ENCODE measurements at places on chromosomes 16 and 17. TPM values are rescaled to one million over a fixed set of nuclear protein-coding genes. Genes with fewer than 3 reads are reported as not detected.

ENO3 gene
- 235 TPM for total RNA-seq

CCL16 gene
- not detected for total RNA-seq

KRT222 gene
- not detected for total RNA-seq

CLEC10A gene
- total RNA-seq, result 1.4 TPM

SLC16A11 gene
- 3.4 TPM for total RNA-seq

CAMKK1 gene
- 3.0 TPM for total RNA-seq

- DNase-seq, result no peak
Observed at GRCh38 chr16:19767497-19767896, 49.4 kb downstream of the IQCK start.

- no peak for DNase-seq
Observed at GRCh38 chr17:5758651-5759050, 174.3 kb upstream of the NLRP1 start.

GRCh38 chr17:17022011-17022410, 20.2 kb upstream of the MPRIP start:
- no peak for DNase-seq

- no peak for DNase-seq
Observed at GRCh38 chr16:66489818-66490217, 60.1 kb downstream of the TK2 start.

GRCh38 chr17:80475910-80476876, at the start of gene NPTX1:
NPTX1 (minus strand) TSS chr17:80476607; CDS start chr17:80476446, 161 bp downstream.
- DNase-seq, result no peak

DNA sequence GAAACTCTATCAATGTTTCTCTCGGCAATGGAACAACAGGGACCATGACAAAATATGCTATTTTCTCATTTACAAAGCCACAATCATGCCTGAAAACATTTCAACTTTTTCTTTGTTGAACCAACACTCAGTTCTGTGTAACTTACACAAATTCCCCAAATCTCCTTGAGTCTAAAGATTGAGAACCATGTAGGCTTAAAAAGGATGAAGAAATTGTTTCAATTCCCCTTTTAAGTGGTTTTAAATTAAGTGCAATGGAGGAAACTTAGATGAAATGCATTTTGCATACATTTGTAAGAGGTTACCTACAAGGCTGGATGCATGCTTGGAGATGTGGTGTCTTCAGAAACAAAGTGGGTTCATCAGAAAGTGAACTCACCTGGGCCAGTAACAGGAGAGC, 566.4 kb upstream of the CDH11 start:
- DNase-seq, result no peak

DNA sequence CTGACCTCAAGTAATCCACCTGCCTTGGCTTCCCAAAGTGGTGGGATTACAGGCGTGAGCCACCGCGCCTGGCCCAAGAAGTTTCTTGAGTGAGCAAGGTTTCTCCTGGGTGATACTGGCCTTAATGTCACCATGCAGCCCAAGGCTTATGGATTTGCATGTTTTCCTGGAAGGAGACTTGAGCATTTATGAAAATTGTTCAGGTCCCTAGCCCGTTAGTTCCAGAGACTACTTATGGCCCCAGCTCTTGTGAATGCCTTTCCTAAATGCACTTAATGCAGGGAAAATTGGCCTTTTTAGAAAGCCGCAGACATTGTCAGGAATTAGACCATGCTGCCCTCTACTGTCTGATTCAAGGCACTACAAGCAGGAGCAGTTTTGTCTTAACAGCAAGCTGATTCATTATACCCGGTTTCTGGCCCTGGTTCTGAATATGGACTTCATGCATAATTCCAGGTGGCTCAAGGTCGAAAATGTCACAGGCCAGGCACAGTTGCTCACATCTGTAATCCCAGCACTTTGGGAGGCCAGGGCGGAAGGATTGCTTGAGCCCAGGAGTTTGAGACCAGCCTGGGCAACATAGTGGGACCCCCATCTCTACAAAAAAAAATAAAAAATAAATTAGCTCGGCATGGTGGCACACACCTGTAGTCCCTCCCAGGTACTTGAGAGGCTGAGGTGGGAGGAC, 91.3 kb downstream of the SNX29 start:
- peak; percentile 78 for DNase-seq

DNA sequence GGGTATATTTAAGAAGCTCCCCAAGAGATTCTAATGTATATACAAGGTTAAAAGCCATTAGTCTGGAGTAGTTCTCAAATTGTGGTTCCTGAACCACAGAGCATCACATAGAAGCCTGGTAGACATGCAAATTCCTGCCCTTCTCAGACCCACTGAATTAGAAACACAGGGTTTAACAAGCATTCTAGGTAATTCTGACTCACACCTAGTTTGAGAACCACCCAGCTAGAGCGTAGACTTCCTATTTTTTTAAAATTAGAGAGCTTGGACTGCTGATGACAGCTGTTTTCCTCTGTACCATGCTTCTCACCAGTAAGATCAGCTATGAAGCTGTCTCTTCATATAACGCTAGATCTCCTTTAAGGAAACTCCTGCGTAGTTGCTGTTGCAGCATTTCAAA, 50.6 kb downstream of the HS3ST3B1 start:
- DNase-seq, result no peak

DNA sequence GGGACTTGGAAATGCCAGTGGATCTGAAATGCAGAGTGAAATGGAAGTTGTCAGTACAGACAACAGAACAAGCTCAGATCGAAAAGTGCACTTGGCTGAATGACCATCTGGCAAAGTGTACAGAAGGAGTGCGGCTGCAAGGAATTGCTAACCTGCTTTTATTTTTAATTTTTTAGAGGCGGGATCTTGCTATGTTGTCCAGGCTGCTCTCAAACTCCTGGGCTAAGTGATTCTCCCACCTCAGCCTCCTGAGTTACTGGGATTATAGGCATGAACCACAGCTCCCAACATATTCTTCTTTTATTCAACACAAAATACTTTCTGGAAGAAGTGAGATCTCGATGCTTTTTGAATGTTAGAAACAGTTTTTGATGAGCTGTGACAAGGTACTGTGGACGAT, 3.6 kb downstream of the LRRC59 start:
- no peak for DNase-seq

DNA sequence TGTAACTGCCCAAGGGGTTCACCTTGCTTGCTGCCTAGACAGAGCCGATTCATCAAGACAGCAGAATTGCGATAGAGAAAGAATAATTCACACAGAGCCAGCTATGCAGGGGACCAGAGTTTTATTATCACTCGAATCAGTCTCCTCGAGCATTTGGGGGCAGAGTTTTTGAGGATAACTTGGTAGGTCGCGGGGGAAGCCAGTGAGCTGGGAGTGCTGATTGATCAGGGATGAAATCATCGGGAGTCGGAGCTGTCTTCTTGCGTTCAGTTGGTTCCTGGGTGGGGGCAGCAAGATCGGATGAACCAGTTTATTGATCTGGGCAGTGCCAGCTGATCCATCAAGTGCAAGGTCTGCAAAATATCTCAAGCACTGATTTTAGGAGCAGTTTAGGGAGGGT, 9.1 kb downstream of the ITGAM start:
- DNase-seq, result peak; percentile 46

DNA sequence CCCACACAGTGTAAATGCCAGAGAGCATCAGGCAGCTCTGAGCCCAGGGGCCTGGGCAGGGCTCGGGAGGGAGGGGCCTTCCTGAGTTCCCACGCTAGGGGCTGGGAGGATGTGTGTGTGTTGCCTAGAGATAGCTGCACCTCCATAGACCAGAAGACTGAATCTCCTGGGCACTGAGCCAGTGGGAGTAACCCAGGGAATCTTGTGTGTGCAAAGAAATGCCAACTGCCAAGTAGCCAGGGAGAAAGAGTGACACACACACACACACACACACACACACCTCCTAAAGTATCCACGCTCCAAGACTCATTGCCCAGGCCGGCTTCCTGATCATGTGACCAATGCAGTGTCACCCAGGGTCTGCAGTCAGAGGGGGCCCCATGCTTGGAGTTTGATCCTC, 166.2 kb upstream of the RPL38 start:
- no peak for DNase-seq

DNA sequence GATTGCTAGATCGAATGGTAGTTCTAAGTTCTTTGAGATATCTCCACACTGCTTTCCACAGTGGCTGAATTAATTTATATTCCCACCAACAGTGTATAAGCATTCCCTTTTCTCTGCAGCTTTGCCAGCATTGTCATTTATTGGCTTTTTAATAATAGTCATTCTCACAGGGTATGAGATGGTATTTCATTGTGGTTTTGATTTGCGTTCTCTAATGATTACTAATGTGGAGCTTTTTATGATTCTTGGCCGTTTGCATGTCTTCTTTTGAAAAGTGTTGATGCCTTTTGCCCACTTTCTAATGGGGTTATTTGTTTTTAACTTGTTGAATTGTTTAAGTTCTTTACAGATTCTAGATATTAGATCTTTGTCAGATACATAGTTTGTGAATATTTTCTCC, 36.5 kb upstream of the BCAS3 start:
- no peak for DNase-seq

DNA sequence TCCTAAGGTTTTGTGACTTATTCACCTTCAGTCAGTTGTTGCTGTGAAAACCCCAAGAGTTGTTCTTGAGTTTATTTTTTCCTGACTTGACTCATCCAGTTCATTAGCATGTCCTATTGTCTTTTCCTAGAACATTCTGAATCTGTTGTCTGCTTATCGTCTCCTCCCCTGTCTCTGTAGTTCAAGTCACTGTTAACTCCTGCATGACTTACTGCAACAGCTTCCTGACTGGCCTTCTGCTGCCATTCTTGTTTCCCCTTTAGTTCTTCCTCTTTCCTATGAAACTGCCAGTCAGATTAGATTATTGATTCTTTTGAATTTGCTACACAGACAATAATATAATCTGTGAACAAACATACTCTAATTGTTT, 161.5 kb downstream of the FTO start:
- DNase-seq, result no peak

DNA sequence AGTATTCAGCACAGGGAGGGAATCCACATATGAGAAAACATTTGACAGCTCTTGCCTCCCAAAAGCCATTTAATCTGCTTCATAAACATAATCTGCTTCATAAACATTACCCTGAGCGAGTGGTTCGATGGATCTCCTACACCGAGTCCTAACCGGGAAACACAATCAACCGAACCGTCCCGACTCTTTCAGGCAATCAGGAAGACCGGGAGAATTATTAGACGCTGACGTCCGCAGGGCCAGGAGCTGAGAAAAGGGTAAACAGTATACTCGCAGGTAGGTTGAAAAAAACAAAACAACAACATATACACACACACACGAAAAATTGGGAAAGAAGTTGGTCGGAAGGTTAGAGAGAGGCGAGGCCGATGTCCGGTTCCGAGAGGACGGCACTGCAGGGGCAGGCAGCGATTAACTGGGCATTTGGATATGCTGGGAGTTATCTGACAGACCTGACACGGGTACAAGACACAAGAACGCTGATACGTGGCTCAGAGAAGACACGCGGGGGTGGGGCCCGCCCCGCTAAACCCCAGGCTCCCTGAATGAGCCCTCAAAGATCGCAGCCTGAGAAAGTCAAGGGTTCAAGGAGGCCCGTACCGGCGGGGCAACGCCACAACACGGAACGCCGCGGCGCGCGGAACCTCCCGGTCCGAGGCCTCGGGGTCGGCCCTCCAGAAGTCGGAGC, 585 bp downstream of the AP1G1 start:
- DNase-seq, result no peak

DNA sequence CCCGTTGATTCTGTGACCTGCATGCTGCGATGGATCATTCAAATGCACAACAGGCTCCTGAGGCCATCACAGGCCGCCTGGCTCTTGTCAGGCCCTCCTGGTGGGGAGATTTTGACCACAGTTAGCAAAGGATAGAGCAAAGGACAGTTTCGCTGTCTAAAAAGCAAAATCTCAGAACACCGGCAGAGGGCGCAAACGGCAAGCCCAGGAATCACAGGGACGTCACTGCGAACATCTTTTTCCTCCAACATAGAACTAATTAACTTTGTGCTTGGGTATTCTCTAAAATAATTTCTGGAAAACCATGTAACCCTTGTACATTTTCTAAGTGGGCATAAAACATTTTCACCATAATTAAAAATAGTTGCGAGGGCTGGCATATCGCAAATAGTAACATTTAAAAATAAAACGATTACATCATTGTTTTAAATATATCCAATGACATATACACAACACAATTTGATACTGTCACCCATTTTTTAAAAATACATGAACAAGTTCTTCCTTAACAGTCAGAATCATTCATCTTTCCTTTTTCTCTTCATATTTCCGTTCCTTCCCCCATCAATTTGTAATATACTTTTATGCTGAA, 19.7 kb upstream of the SLC47A1 start:
- DNase-seq, result peak; percentile 79

- no peak for DNase-seq
Observed at GRCh38 chr17:50353600-50354195, 7.8 kb downstream of the XYLT2 start.

DNA sequence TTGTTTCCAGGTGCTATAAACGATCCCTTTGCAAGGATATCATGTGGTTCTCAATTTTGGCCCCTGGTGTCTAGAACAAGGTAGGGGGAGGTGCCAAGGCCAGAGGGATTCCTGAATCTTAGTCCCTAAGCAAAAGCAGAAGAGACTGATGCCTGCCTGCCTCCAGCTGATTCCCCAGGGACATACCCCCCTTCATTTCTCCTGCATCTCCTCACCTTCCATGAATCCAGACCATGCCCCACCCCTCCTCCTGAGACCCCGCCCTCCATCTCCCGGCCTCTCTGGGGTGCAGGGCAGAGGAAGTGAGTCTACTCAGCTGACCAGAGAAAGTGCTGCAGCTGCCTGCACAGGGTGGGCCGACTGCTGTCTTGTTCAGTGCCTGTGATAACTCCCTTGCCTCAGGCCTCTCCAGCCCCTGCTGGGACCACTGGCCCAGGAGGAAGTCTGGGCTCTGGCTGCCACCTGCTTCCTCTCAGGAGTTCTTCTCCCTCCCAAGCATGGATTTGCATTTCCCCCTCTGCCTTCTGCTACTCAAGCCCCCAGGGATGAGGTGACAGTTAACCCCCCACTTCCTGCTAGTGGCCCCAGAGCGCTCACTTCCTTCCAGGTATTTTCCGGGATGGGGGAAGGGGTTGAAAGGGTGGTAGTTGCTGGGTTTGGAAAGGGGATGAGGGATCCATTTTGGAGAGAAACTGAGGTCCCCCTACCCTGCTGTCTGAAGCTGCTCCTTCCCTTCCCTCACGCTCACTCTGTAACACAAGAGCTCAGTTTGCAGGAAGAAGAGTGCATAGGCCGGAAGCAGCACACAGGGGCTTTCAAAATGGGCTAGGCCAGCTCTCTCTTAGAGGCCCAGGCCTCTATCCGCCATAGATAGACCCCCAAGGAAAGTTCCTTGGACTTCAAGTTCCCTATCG, 10.5 kb upstream of the TSPOAP1 start:
- DNase-seq, result no peak

GRCh38 chr17:373613-374230, 21.1 kb upstream of the RPH3AL start:
- DNase-seq, result no peak

DNA sequence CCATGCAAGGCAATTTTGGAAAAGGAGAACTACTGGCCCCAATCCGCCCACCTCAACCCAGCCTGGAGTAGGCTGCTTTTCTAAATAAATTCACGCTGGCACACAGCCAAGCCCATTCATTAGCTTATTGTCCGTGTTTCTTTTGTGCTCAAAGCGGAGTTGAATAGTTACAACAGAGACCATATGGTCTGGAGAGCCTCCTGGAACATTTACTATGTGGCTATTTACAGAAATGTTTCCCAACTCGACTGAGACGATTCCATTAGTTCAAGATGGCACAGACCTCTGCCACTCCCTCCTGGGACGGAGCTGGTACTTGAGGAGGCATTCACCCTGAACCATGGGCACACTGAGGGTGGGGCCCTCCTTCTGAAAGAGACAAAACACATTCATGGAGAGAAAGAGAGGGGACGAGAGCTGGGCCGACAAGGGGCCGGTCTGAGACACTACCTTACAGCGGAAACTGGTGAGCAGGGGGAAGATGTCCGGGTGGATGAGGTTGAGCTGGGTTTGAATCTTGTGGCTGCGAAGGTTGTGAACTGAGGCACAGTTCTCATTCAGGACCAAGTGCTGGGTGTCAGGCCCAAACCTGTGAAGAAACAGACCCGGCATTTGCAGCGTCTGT, 15.7 kb downstream of the ELAC2 start:
- no peak for DNase-seq
